ENCODE measurements at places on chromosomes 4 and X. TPM values are rescaled to one million over a fixed set of nuclear protein-coding genes. Genes with fewer than 3 reads are reported as not detected.

Gene TEC
- total RNA-seq = 0.81 TPM

Gene MAGEB17
- not detected for total RNA-seq

Gene DUX4
- not detected for total RNA-seq

Gene AGTR2
- total RNA-seq = not detected

Gene UVSSA
- total RNA-seq = 1.5 TPM

Gene PITX2
- total RNA-seq = 7.8 TPM

Gene CYSLTR1
- total RNA-seq = 2.8 TPM

Gene PNCK
- not detected for total RNA-seq

Gene SPANXD
- 210 TPM for total RNA-seq

Gene CTAG2
- total RNA-seq = 1.1 TPM

Gene VEGFD
- not detected for total RNA-seq

Gene BEX1
- total RNA-seq = 726 TPM

Gene UGT8
- 0.39 TPM for total RNA-seq

Gene GSX2
- not detected for total RNA-seq

Gene C4orf33
- total RNA-seq = 28.3 TPM

Gene PNMA3
- not detected for total RNA-seq

Gene PAGE2B
- total RNA-seq = not detected

Gene CENPE
- total RNA-seq = 15.9 TPM

Gene PROM1
- 0.37 TPM for total RNA-seq

Gene MAGEA2
- 0.94 TPM for total RNA-seq

Gene SSX5
- total RNA-seq = not detected

Gene UCHL1
- 1,483 TPM for total RNA-seq

Gene AMBN
- not detected for total RNA-seq

Gene FAM9C
- total RNA-seq = not detected

Gene CCDC160
- total RNA-seq = not detected

Gene CLIC2
- 1.3 TPM for total RNA-seq

Data from M059J (cell line).